ENCODE measurements at places on chromosomes 5 and 9.

DNA sequence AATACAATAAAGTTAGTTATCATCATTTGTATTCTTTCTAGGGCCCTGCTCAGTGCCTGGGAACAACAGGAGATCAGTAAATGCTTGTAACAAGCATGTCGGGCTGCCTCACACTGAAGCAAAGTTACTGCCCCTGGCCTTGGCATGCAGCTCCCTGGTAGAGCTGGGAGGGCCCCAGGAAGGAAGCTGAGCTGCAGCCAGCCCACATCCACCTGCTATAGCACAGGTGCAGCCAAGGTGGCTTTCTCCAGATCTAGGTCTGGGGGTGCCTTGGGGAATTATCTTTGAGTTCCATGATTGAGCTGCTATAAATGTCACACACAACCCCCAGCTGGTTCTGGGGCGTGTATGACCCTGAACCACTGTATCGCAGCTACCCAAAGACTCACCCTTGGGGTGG is 293.4 kb upstream of the MSX2 start:
- no peak overlapping the region for H3K4me3 ChIP-seq
- H3K36me3 ChIP-seq, result no peaks in the 10 kb centered on the region
- H3K4me1 ChIP-seq, result no peaks in the 10 kb centered on the region
- H3K27ac ChIP-seq, result no peak overlapping the region
- DNase-seq, result no peak

DNA sequence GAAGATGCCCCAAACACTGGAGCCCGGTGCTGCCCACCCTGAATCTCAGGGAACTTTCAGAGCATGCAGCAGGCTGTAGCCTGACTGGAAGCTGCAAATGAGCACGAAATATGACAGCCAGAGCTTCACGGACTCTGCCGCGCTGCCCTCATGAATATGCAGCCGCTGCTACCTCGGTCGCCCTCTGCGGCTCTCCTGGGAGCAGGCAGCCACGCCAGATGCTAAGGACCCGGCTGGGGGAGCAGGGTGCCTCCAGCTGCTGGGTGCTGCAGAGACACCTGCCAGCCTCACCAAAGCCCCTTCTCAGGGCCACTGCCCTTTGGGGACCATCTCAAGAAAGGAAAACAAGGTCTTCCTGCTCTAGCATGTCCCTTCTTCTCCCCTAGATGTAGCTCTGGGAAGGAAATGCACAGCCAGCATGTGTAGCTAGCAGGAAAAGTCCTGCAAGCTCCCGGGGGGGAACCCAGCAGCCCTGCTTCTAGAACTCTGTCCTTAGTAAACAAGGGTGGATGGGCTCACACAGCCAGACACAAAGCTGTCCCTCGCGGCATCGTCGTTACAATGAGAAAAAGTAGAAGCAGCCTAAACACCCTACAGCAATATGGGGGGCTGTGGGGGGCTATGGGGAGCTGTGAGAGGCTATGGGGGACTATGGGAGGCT is 56.8 kb upstream of the OLFM1 start:
- no peaks in the 10 kb centered on the region for H3K27me3 ChIP-seq
- no peak for DNase-seq
- no peaks in the 10 kb centered on the region for H3K4me1 ChIP-seq

DNA sequence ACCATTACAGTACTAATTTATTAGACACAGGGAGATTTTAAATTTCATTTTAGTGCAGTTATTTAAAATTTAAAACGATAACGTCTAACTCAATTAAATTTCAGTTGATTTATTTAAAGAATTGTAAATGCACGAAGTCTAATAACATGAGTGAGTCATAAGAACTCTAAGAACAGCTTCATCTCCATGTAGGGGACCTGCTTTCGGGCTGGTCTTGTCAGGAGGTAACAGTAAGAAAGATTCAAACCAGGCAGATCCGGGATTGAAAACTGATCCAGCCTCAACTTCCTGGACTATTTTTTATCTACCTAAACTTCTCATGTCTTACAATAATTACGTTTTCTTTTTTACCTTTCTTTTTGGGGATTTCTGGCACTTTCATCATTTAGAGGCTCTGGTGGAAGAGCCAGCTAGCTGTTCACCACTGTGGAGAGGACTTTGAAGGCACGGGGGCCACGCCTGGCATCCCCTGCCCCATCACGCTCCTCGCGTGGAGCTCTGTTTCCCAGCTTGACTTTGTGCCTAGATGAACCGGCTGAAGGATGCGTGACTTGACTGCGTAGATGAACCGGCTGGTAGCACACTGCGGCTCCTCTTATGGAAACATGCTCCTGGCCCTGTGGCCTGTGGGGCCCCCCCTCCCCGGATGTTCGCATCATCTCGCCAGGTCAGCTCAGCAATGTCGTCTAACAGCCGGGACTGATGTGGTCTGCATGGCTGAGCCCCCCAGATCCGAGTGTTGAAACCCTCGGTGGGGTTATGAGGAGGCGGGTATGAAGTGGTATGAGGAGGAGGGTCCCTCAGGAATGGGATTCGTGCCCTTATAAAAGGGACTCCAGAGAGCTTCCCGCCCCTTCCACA is 26.0 kb downstream of the NDUFS6 start:
- peaks cover 2% of the 10 kb centered on the region for H3K36me3 ChIP-seq
- H3K4me3 ChIP-seq, result no peak overlapping the region
- no peak for DNase-seq
- no peaks in the 10 kb centered on the region for H3K4me1 ChIP-seq
- H3K27me3 ChIP-seq, result no peaks in the 10 kb centered on the region
- no peak overlapping the region for H3K27ac ChIP-seq

DNA sequence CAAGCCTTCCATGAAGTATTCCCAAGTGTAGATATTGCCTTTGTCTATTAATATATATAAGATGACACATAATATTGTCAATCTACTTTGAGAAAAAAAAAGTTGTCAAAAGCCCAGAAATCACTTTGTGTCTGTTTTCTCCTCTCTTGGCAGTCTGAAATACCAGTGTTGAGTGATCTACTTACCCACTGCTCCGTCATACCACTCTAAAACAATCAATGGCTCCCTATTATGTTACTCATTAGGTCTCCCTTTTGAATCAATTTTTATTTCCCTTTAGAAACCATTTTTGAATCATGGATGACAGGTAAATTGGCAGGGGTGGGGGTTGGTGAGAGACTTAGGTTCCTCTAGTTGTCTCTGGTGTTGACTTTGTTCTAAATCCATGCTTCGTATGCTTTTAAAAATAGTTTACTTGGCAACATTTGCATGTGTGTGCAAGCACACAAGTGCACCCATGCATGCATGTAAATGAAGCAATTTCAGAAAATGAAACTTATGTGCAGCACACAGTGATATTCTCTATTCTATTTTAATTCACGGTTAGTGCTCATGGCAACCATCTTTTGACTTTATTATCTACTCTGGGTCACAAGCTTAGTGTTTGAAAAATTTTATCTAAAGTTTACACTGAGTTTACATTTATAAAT is 378.9 kb downstream of the RAB3C start:
- no peak for DNase-seq
- no peaks in the 10 kb centered on the region for H3K36me3 ChIP-seq
- peaks cover 2% of the 10 kb centered on the region for H3K27me3 ChIP-seq

DNA sequence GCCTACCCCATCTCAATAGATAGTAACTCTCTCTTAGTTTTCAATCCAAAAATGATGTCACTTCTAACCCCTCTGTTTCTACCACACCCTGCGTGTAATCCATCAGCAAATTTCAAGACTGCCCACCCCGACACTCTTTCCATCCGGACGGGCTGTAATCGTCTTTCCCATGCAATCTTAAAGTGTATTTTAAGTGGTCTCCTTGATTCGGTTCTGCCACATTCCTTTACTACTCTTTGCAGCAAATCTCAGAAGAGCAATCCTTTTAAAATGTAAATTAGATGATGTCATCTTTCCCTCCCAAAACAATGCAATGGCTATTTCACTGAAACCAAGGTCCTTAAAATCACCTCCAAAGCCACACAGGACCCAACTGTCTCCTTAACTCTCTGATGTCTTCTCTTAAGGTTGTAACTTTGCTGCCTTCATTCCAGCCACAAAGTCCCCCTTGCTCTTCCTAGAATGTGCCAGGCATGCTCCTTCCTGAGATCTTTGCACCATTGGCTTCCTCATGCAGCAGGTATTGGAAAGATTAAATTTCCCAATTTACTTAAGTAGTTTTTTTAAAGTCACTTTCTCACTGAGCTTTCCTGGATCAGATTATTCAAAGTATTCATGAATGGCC is 932.5 kb upstream of the WWC1 start:
- no peaks in the 10 kb centered on the region for H3K4me1 ChIP-seq
- no peaks in the 10 kb centered on the region for H3K36me3 ChIP-seq
- no peak overlapping the region for H3K27ac ChIP-seq
- no peak overlapping the region for H3K4me3 ChIP-seq
- no peaks in the 10 kb centered on the region for H3K27me3 ChIP-seq
- DNase-seq, result no peak

DNA sequence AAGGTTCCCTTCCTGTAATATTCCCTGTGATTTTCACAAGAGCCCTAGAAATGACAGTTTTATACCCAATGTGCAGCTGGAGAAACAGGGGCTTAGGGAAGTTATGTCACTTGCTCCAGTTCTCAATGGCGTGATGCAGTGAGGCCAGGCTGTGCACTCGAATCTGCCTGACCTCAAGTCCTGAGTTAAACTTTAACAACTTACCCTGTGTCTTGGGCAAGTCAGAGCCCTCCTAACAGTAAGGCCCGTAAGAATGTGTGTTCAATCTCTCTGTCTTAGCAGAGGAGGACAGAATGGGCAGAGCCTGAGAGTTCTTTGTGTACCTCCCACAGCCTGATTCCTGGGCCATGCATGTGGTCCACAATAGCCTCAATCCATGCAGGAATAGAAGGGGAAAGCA is 181.1 kb downstream of the TRIM32 start:
- no peaks in the 10 kb centered on the region for H3K4me1 ChIP-seq
- no peak overlapping the region for H3K27ac ChIP-seq
- no peaks in the 10 kb centered on the region for H3K36me3 ChIP-seq
- no peaks in the 10 kb centered on the region for H3K27me3 ChIP-seq
- no peak overlapping the region for H3K4me3 ChIP-seq
- no peak for DNase-seq

GRCh38 chr9:111980398-111980797 is 83.8 kb downstream of the UGCG start:
- H3K4me3 ChIP-seq, result no peak overlapping the region
- no peak overlapping the region for H3K27ac ChIP-seq
- peaks cover 2% of the 10 kb centered on the region for H3K36me3 ChIP-seq
- no peaks in the 10 kb centered on the region for H3K27me3 ChIP-seq

DNA sequence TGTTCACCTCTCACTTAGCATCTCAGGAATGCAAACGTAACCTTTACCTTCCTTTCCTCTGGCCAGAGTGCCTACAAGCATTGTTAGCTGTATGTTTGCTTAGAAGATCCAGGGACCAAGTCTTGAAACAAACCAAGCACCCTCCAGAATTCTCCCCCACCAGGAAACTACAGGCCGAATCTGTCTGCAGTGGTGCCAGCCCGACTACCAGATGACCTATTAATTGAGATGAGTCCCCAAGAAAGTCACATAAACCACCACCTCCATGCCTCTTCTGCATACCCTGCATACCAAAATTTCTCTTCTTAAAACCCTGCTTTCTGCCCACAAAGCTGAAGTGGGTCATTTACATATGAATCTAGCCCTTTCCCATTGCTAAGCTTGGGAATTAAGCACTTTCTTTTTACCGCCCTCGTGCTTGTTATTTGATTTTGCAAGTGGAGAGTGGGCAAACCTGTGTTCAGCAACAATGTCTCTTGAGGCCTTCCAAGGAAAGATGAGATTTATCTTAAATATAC is 1239.1 kb downstream of the CDH12 start:
- no peaks in the 10 kb centered on the region for H3K36me3 ChIP-seq
- no peaks in the 10 kb centered on the region for H3K4me1 ChIP-seq
- no peak overlapping the region for H3K4me3 ChIP-seq
- no peak overlapping the region for H3K27ac ChIP-seq

DNA sequence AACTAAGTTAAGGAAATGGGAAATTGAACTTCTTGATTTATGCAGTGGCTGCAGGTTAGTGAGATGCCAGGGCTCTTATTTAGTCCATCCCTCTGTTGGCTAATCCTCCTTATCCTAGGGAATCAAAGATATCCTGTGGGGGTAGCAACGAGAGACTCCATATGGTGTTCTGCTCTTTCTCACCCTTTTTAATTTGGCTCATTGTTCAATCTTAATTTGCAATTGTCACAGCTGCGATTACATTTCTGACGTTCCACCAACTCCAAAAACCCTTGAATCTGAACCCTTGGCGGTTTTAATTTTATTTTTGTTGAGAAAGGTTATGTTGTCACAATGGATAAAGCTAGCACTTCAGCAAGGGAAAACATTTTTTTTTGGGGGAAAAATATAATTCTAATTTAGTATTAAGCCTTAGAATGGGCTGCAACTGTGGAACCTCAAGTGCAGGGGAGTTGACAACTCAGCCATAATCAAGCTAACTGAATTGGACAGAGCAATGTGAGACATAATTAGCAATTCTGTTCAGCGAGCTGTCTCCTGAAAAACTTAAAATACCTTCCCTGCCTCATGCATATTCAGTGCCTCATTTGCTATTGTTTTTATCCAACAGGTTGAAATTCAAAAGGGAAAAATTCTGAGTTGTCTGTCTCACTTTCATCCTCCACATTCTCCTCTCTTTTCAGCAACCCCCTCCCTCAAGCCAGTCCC is 91.3 kb downstream of the MAT2B start:
- H3K27ac ChIP-seq, result no peak overlapping the region
- no peaks in the 10 kb centered on the region for H3K36me3 ChIP-seq
- no peak for DNase-seq
- peaks cover 2% of the 10 kb centered on the region for H3K27me3 ChIP-seq
- H3K4me3 ChIP-seq, result no peak overlapping the region

GRCh38 chr5:150181027-150181426 is 8.8 kb upstream of the SLC6A7 start:
- peaks cover 14% of the 10 kb centered on the region for H3K27me3 ChIP-seq
- H3K36me3 ChIP-seq, result no peaks in the 10 kb centered on the region
- no peak for DNase-seq
- no peak overlapping the region for H3K4me3 ChIP-seq

GRCh38 chr9:76153902-76154629 is 240.2 kb downstream of the RFK start:
- peaks cover 2% of the 10 kb centered on the region for H3K36me3 ChIP-seq
- no peak overlapping the region for H3K4me3 ChIP-seq
- no peak overlapping the region for H3K27ac ChIP-seq
- no peaks in the 10 kb centered on the region for H3K4me1 ChIP-seq

DNA sequence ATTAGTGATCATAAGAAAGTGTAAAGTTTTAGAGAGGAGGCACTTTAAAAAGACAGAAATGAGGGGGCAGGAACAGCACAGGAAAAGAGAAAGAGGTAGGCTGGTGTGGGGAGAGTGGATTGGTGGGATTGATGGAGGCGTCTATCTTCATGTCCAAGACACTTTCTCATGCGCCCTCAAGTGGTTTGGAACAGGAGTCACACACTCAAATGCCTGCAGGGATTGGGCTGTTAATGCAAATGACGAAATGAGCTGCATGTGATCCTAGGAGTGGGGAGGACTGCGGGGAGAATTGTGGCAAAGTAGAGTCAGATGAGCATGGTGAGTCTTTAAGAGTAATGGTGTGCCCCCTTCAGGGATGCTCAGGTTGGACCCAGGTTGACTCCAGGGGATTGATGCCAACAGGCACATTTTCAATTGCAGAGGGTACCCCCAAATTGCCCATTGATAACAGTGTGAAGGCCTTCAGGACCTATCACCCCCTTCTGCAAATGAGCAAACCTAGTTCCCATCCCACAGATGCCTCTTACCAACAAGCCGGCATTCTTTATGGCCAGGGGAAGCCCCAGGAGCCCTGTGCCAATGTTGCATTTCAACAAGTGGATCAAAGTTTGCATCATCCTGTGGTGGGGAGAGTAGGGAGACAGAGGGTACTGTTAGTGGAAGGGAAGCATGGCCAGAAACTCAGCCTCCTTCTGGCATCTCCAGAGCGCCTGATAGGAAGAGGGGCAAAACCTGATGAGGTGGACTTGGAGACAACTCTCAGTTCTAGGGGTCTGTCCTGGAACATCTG is 5.3 kb downstream of the SLC36A3 start:
- no peaks in the 10 kb centered on the region for H3K36me3 ChIP-seq
- no peak for DNase-seq
- H3K4me3 ChIP-seq, result no peak overlapping the region
- peaks cover 25% of the 10 kb centered on the region for H3K27me3 ChIP-seq
- H3K27ac ChIP-seq, result no peak overlapping the region
- peaks cover 8% of the 10 kb centered on the region for H3K4me1 ChIP-seq
